ENCODE measurements at places on chromosomes 11 and 22.

DNA sequence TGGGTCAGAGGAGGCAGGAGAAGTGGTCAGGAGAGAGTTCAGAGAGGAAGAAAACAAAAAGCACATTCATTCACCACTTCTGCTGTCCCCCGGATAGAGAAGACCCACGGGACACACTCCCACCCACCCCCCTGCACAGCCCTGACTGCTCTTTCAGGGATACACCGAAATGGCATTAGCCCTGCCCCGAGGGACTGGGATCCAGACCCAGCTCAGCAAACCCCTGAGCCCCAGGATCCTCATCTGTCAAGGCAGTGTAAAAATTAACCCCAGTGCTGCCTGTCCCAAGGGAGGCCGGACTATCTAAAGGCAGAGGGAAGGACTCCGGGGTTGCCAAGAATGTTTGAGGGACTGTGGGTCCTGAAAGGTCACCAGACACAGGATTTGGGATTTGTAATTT is 31.2 kb downstream of the TPBGL start:
- no peak for DNase-seq

GRCh38 chr11:2587976-2588748 is 111.6 kb downstream of the KCNQ1OT1 start:
- DNase-seq, result no peak

DNA sequence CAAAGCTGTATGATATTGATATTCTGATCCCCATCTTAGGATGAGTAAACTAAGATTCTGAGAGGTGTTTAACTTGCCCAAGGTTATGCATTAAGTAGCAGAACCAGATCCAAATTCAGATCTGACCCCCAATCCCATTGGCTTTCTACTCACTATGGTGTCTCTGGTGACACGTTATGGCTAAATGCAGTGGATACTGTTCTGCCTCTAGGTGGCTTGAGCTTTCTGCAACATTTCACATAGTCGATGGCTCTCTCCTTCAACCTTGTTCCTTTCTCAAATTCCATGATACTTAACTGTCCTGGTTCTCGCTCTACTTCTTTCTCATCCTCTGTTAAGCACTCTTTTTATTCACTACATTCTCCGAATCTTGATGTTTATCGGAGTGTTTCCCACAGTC is 9.4 kb downstream of the C11orf97 start:
- no peak for DNase-seq

DNA sequence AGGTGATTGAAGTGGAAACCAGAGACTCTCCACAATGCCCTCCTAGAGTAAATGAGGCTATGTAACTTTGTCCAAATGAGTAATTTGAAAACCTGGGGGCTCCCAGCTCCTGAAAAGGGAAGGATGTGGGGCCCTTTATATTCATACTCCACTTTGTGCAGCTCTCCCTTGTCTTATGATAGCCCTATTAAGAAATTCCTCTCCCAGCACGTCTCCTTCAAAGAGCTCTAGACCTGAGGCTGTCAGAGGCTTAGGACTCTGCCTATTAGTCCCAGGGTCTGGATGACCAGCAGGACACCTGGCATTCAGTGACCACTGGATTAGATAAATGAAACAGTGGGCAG is 2.1 kb downstream of the SLC43A1 start:
- DNase-seq, result no peak

DNA sequence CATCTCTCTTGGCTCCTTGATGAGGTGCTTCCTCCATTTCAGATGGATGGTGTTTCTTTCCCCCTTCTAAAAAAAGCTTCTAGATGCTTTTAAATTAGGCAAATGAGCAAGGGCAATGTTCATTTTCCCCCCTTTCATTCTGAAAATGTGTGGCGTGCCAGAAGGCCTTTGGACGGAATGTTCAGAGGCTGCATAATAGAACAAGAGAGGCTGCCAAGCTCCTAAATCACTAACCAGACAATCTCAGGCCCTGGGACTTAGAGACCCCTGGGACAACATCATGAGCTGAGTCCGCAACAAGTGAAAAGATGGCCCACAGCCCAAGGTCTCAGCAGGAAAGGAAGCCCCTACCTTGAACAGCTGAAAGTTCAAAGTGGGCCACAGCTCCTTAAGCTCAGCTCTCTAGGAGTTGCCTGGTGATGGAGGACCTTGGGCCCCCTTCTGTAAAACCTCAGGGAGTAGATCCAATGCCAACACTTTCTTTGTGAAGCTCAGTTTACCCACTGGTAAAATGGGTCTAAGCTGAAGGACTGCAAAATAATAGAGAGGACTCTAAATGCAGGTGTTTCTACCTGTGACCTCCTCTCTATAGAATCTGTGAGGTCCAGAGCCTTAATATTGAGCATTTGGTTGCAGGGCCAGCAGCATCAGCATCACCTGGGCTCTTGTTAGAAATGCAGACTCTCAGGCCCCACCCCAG is 144.0 kb downstream of the FBXO7 start:
- no peak for DNase-seq

GRCh38 chr11:102868339-102868738 is 6.4 kb downstream of the MMP12 start:
- no peak for DNase-seq

- DNase-seq, result no peak
These were observed 30.2 kb downstream of the UQCR10 start for GRCh38 chr22:29797351-29797750.

- no peak for DNase-seq
These were observed 62.0 kb downstream of the NCAM1 start for GRCh38 chr11:113023228-113023627.

GRCh38 chr11:62716816-62717215 is 9.3 kb downstream of the GNG3 start:
- no peak for DNase-seq

- DNase-seq, result no peak
These were observed 62.1 kb downstream of the TRAF6 start for GRCh38 chr11:36447947-36448346.

GRCh38 chr11:110207123-110207522 is 89.3 kb downstream of the RDX start:
- DNase-seq, result no peak

GRCh38 chr11:68460741-68461574 is at the start of gene PPP6R3:
PPP6R3 (plus strand) TSS chr11:68460752; CDS start chr11:68537665, 76,913 bp downstream.
- DNase-seq, result no peak

DNA sequence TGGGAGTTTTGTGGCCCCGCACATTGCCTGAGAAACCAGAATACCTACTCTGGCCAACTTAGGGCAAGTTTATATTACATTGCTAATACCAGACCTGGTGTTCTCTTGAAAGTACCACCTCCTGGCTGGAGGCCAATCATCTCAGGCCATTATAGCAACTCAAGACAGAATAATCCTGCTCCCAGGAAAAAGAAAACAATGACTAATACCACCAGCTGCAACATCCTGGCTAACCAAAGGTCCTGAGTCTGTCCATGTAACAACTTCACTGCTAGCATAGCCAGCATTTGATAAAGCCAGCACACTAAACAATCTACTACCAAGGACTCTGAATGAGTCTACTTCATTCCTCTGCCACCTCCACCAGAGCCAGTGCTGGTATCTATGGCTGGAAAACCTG is 1298.7 kb upstream of the CNTN5 start:
- DNase-seq, result no peak

GRCh38 chr11:125951731-125952130 is 5.9 kb downstream of the VSIG10L2 start:
- no peak for DNase-seq

DNA sequence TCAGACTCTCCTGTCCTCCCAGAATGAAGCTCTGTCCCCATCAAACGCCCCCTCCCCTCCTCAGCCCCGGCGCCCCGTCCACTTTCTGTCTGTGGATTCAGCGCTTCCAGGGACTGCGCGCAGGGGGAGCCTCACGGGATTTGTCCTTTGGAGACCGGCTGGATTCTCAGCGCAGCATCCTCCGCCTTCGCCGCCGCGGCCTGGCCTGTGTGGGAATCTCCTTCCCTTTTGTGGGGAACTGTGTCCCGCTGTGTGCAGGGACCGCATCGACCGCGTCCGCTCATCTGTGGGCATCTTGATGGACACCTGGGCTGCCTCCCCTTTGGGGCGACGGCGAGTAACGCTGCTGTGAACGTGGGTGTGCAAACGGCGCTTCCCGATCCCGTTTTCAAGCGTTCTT is 1.1 kb upstream of the SCT start:
- DNase-seq, result no peak

DNA sequence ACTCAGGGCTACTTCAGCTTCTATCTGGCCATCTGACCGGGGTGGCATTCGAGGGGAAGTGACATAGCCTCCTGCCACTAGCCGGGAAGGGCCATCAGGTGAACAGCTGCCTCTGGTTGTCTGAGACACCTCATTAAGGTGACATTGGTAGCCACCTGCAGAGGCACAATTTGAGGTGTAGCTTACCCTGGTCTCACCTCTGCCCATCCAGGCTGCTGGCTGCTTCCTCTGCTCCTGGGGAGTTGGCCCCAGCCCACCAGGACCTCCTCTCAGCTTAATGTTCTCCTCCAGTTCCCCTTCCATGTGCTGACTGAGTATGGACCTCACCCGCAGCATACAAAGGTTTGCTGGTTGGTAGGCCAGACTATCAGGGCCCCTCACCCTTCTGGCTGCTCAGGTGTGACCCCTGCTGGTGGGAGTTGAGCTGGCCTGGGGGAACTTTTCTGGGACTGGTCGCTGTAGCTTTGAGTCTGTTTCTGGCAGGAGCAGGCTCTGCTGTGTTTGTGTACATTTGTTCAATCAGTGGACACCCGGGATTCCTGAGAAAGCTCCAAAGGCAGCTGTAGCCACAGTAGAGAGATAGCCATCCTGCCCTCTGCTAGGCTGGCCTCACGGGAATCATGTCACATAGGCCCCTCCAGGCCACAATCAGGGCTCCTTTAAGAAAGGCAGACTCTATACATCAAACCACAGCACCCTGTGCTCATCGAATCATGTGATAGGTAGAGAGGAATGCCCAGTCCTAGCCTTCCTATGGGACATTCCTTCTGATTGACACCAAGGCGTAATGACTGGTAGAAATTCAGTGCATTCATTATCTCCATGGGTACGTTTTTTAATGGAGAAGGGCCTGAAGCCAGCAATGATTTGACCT is 295.1 kb upstream of the PLET1 start:
- DNase-seq, result peak; percentile 43

DNA sequence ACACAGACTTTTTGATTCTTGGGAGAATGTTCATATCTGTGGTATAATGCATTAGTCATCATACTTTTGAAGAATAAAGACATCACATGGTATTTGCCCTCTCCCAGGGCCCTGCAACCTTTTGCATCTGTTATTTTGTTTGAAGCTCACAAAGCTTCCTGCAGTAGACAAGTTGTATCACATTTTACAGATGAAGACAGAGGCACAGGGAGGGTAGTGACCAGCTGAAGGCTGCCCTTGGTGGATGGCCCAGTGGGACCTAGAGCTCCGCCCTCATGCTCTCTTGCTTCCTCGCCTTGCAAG is 66.4 kb downstream of the UBASH3B start:
- DNase-seq, result no peak
